ENCODE measurements at places on chromosomes 11 and 22.

GRCh38 chr11:34408580-34409172 lies 30.1 kb upstream of the CAT start:
- DNase-seq = no peak
- H3K36me3 ChIP-seq = no peaks in the 10 kb centered on the region
- no peaks in the 10 kb centered on the region for H3K4me1 ChIP-seq
- H3K27ac ChIP-seq = no peak overlapping the region
- H3K27me3 ChIP-seq = no peaks in the 10 kb centered on the region

DNA sequence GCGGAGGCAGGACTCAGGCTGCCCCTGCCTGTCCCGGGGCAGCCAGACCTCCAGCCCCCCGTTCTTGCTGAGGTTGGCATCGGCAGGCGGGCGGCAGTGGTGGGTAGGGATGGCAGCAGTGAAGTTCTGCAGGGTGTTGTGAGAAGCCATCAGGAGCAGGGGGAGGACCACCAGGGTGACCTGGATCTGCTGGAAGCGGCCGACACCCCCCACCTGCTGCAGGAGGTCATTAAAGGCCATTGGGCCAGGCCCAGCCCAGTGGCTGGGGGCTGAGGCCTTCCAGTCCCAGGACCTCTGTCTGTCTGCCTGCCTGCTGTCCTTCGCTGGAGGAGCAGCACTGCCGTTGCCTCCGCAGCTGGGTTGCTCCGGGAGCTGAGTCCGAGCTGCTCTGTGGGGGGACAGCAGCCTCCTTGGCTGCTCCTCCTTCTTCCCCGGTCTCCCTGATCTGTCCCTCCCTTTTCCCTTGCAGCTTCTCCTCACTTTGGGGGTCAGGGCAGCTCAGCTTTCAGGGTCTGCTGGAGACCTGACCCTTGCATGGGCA lies at the start of gene SLC22A6:
SLC22A6 (minus strand) TSS at position 517 of the 541 bp plus-strand sequence; CDS start at position 240, 277 bp downstream.
- no peaks in the 10 kb centered on the region for H3K27me3 ChIP-seq
- no peak within 1 kb of the TSS for H3K27ac ChIP-seq
- no peaks in the 10 kb centered on the region for H3K36me3 ChIP-seq
- H3K4me3 ChIP-seq = no peak within 1 kb of the TSS
- DNase-seq = no peak

- no peaks in the 10 kb centered on the region for H3K27me3 ChIP-seq
- no peak overlapping the region for H3K4me3 ChIP-seq
- no peaks in the 10 kb centered on the region for H3K4me1 ChIP-seq
- no peak for DNase-seq
- no peak overlapping the region for H3K27ac ChIP-seq
Observed at GRCh38 chr22:19880786-19881569, 26.3 kb upstream of the GNB1L start.

DNA sequence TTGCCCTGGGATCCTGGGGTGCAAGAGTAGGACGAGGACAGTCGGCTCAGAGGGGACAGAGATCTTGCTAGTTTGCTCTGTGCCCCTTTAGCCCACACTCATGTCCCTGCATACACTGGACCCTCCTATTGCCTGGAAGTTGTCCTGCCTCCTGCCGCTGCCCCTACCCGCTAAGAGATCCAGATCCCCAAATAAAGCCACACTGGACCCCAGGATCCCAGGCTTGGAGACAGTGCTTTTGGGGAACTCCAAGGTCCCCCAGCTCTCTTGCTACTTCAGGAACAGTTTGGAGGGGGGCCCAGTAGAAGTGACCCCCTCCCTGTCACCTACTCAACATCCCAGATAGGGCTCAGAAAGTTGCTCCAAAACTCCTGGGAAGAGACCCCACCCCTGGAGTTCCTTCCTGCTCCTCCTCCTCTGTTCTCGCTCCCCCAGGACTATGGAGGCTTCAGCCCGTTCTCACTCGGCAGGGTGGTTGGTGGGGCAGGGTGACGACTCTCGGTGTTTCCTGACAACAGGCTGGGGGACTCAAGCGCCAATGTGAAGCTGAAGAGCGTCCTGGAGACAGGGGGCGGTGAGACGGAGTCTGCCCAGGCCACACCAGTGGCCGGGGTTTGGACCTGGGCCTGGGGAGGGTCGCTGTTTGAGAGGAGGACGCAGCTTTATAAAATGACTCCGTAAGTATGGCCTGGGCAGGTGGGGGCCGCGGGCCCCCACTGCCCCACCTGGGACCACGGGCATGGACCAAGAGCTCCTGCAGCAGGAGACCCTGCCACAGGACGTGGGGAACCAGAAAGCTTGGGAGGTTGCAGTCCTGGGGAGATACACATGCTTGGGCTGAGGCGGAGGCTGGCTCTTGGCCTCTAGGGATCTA lies 19.2 kb upstream of the TUB start:
- H3K4me3 ChIP-seq = no peak overlapping the region
- no peaks in the 10 kb centered on the region for H3K27me3 ChIP-seq
- no peak overlapping the region for H3K27ac ChIP-seq
- no peak for DNase-seq
- no peaks in the 10 kb centered on the region for H3K4me1 ChIP-seq
- no peaks in the 10 kb centered on the region for H3K36me3 ChIP-seq

GRCh38 chr22:19361501-19362103 lies 69.9 kb downstream of the HIRA start:
- H3K4me3 ChIP-seq = no peak overlapping the region
- H3K27ac ChIP-seq = peak overlapping the region; percentile 92
- H3K27me3 ChIP-seq = no peaks in the 10 kb centered on the region
- H3K36me3 ChIP-seq = peaks cover 37% of the 10 kb centered on the region
- peaks cover 17% of the 10 kb centered on the region for H3K4me1 ChIP-seq

- no peak overlapping the region for H3K27ac ChIP-seq
- H3K27me3 ChIP-seq = no peaks in the 10 kb centered on the region
- H3K4me3 ChIP-seq = no peak overlapping the region
- no peaks in the 10 kb centered on the region for H3K36me3 ChIP-seq
- H3K4me1 ChIP-seq = peaks cover 26% of the 10 kb centered on the region
Observed at GRCh38 chr22:25395915-25396314, 168.6 kb upstream of the GRK3 start.

DNA sequence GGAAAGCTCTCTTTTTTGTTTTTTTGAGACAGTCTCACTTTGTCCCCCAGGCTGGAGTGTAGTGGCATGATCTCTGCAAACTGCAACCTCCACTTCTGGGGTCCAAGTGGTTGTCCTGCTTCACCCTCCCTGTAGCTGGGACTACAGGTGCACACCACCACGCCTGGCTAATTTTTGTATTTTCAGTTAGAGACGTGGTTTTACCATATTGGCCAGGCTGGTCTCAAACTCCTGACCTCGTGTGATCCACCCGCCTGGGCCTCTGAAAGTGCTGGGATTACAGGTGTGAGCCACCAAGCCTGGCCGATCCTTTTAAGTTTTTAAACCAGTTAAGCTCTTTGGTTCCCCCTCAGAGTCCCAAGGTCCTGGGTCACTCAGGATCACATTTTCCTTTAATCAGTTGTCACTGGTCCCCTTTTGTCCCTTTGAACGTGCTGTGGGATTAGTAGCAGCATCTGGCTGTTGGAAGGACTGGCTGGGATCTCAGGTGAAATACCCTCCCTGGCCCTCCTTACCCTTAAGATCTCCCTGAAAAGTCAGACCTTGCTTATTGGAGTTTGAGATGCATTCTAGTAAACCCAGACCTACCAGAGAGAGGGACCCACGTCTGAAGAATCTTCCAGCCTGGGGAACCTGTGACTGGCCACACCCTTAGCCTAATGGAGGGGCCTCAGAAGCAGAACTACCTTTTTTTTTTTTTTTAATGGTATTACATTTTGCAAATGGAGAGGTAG lies 8.1 kb downstream of the MALAT1 start:
- H3K27ac ChIP-seq = peak overlapping the region; percentile 28
- peaks cover 6% of the 10 kb centered on the region for H3K36me3 ChIP-seq
- no peak for DNase-seq
- H3K4me1 ChIP-seq = peaks cover 10% of the 10 kb centered on the region

DNA sequence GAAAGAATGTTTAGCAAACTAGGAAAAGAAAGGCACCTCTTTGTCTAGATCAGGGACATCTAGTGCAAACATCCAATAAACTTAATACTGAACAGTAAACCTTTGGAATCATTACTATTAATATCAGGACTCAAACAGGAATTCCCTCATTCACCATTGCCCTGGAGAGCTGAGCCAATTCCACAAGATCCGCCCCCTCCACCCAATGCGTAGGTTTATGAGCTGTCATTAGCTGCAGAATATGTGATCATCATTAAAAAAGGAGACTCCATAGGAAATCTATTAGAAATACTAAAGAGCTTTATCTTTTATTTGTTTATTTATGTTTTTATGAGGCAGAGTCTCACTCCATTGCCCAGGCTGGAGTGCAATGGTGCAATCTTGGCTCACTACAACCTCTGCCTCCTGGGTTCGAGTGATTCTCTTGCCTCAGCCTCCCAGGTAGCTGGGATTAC lies 5.5 kb downstream of the IL17REL start:
- H3K27ac ChIP-seq = no peak overlapping the region
- H3K4me3 ChIP-seq = no peak overlapping the region
- no peaks in the 10 kb centered on the region for H3K36me3 ChIP-seq
- H3K27me3 ChIP-seq = no peaks in the 10 kb centered on the region

DNA sequence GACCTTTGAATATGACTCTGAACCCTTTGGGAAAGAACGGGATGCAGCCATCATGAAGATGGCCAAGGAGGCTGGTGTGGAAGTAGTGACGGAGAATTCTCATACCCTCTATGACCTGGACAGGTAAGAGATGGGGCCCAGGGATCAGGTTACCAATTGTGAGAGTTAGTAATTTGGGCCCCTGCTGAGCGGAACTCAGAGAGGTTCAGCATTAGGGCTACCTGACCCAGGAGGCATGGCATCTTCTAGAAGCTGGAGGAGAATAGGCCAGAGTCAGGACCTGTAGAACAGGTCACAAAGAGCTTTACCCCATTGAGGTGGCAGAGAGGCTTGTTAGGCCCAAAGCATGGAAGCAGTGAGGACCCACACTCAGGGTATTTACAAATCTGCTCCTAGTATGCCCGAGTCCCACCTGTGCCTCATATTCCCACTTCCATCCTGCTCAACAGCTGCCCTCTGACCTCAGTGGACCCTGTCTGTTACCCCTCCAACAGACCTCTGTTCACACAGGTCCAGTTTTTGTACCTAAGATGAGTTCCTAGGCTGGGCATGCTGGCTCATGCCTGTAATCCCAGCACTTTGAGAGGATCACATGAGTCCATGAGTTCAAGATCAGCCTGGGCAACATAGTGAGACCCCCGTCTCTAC lies 11.6 kb downstream of the CRY2 start:
- no peak overlapping the region for H3K27ac ChIP-seq
- H3K27me3 ChIP-seq = no peaks in the 10 kb centered on the region
- no peak for DNase-seq
- peaks cover 8% of the 10 kb centered on the region for H3K36me3 ChIP-seq
- no peak overlapping the region for H3K4me3 ChIP-seq
- H3K4me1 ChIP-seq = no peaks in the 10 kb centered on the region

DNA sequence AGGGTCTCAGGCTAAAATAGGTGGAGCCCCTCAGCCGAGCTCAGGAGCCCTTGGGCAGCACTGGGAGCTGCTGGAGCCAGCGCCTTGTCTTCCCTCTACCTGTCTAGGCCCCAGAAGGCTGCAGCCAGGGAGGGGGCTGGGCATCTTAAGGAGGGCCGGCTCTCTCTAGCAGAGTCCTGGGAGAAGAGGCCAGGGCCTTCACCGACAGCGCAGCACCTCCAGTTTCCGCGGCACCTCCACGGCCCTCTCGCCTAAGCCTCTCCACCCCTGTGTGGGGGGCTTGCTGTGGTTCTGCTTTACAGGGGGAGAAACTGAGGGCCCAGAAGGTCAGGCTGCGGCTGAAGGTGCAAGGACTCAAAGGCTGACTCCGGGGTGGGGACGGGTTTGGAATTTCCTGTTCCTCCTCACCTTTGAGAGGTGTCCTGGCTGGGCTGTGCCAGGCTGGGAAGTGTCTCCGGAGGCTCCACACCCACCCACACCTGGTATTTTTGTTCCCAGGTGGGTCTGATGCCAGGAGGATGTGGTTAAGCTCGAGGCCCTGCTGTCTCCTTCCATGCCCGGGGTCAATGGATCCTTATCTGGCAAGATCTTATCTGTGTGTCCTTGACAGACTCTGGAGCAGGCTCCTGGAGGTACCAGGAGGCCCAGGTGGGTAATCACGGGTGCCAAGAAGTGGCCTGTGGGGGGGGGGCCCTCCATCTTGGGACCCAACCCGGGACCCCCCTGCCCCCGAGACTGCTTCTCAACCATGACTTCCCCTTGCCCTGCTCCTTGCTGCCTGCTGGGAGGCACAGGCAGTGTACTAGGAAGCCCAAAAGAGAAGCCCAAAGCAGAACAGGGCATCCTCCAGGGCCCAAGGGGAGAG lies 95.3 kb upstream of the FGF3 start:
- H3K4me3 ChIP-seq = no peak overlapping the region
- no peaks in the 10 kb centered on the region for H3K36me3 ChIP-seq
- no peak for DNase-seq

GRCh38 chr11:14150878-14151277 lies 188.4 kb downstream of the SPON1 start:
- no peak overlapping the region for H3K4me3 ChIP-seq
- no peak overlapping the region for H3K27ac ChIP-seq
- DNase-seq = no peak
- H3K27me3 ChIP-seq = no peaks in the 10 kb centered on the region
- H3K4me1 ChIP-seq = no peaks in the 10 kb centered on the region

DNA sequence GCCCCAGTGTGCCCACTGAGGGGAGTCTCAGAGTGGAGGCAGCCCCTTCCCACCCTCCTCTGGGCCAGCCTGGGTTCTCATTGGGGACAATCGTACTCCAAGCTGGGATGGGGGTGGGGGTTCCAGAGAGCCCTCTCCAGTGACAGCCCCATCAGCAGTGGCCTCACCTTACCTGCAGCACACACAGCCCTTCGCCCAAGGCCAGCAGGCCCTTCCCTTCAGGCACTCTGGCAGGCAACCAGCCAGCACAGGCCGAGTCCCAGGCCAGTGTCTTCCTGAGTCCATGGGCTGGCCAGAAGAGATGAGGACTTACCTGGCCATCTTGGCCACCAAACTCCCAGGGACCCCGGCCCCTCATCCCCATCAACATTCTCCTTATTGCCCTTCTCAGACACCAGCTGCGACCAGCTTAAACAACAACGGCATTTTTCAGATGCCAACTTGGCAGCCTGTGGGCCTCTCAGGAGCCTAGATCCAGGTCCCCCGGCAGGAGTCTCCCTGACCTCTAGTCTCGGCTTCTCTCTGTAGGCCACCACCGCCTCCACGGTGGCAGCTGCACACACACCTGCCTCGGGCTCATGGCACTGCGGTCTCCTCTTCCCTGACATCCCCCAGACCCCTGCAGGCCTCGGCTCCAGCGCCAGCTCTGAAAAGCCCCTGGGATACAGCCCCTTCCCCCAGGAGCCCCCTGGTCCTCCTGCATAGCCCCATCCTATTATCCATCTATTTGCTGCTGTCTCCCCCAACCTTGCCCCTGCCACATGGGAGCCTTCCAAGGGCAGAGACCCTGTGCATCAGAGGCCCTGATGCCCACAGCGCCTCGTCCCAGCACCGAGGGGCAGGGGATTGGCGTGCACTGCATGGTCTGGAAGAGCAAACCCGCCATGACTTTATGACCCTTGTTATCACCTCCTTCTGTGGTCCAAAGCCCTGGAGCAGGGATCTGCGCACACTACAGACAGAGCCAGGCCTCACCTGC lies 111.2 kb upstream of the FGF3 start:
- peaks cover 6% of the 10 kb centered on the region for H3K27me3 ChIP-seq
- H3K4me1 ChIP-seq = no peaks in the 10 kb centered on the region
- no peaks in the 10 kb centered on the region for H3K36me3 ChIP-seq
- H3K27ac ChIP-seq = no peak overlapping the region
- DNase-seq = no peak

All from GM12878 (cell line).